GF-D8 (cell line): ENCODE measurements at places on chromosomes 6 and 20.

DNA sequence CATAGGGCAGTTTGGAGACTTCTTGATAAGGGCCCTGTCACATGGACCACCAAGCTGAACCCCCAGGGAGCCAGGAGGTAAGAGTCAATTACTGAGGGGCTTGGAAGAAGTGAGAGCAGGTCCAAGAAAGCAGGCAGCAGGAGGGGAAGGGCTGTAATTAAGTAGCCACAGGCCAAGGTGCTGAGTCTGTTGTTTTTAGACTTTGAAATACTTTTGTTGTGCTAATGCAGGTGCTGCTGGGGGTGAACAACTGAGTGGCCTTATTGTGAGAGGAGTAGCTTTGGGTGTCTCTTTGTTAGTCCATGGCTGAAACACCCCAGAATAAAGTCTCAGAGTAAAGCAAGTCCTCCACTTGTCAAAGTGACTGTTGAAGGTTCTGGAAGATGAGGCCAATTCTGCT is 267.0 kb upstream of the SUPT3H start:
- no peak for DNase-seq

- DNase-seq: no peak
Observed at GRCh38 chr6:63058601-63059000, 152.7 kb upstream of the FKBP1C start.

DNA sequence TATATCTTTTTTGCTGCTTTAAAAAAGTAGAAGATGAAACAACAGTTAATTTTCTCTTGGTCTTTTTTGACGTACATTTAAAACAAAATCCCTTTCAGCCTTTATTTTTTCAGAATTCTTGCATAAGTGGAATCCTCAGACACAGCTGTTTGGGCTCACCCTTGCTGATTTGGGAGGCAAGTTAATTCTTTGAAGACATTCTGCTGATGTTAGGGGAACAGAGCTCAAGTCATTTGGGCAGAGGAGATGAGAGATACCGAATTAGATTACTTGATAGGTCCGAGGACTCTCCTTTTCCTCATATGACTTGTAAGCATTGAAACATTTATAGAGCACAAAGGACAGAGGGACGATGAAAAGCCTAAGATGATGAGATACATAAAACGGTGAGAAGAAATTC is 567.9 kb upstream of the CITED2 start:
- no peak for DNase-seq

DNA sequence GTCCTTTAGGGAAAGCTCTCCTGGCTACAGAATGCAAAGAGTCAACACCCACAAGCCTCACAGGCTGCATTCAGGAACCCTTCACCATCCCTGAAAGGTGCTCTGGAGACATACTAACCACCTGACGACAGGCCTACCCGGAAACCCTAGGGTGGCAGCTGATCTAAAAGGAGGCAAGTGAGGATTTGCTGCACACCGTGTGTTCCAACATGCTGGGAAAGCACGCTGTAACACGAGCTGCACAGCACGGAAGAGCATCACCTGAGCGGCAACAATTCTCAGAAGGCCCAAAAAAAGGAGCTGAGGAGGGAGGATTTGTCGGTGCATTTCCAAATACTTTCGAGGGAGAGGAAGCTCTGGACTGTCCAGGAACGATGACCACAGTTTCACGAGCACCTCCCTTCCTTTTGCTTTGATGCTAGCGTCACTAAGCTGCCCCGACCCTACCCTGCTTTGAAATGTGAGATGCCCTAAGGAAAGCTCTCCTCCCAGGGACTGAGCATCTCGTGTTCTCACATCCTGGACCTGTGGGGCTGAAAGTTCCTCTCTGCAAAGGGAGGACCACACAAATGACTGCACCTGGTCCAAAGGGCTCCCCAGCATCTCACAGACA is 87.0 kb downstream of the PPP1R3G start:
- DNase-seq: no peak

DNA sequence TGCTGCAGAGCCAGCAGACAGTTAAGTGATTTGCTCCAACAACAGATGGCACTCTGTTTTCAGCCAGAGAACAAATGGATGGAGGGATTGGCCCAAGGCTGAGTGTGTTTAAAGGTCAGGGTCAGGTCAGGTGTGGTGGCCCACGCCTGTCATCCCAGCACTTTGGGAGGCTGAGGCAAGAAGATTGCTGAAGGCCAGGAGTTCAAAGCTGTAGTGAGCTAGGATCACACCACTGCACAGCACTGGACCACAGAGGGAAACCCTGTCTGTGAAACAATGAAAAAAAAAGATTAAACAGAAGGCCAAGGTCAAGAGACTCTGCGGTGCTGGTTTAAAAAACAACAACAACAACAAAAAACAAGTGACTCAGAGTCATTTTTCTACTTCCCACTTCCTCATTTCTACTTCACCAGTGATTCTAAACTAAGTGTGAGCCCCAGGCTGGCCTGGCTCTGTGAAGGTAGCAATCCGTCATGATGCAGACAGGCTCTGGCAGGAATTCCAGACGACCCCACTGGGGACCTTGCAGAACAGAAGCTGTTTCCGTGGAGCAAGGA is 42.5 kb upstream of the ARMC2 start:
- no peak for DNase-seq

DNA sequence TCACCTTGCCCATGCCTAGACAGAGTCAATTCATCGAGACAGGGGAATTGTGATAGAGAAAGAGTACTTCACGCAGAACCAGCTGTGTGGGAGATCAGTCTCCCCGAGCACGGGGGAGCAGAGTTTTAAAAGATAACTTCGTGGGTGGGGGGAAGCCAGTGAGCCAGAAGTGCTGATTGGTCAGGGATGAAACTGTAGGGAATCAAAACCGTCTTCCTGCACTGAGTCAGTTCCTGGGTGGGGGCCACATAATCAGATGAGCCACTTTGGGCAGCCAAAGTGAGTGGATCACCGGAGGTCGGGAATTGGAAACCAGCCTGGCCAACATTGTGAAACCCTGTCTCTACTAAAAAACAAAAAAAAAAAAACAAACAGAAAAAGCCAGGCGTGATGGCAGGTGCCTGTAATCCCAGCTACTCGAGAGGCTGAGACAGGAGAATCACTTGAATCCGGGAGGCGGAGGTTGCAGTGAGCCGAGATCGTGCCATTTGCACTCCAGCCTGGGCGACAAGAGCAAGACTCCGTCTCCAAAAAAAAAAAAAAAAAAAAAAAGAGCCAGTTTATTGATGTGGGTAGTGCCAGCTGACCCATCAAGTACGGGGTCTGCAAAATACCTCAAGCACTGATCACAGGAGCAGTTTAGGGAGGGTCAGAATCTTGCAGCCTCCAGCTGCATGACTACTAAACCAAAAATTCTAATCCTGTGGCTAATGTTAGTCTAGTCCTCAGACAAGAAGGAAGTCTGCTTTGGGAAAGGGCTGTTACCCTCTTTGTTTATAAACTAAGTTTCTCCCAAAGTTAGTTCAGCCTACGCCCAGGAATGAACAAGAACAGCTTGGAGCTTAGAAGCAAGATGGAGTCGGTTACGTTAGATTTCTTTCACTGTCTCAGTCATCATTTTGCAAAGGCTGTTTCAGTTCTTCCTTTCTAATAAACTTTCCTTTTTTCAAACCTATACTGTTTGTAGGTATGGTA is 3.9 kb upstream of the TRIM39 start:
- no peak for DNase-seq

GRCh38 chr6:139485742-139486475 is 111.5 kb upstream of the CITED2 start:
- DNase-seq: no peak

- no peak for DNase-seq
Observed at GRCh38 chr6:148840256-148840655, 93.4 kb downstream of the UST start.

DNA sequence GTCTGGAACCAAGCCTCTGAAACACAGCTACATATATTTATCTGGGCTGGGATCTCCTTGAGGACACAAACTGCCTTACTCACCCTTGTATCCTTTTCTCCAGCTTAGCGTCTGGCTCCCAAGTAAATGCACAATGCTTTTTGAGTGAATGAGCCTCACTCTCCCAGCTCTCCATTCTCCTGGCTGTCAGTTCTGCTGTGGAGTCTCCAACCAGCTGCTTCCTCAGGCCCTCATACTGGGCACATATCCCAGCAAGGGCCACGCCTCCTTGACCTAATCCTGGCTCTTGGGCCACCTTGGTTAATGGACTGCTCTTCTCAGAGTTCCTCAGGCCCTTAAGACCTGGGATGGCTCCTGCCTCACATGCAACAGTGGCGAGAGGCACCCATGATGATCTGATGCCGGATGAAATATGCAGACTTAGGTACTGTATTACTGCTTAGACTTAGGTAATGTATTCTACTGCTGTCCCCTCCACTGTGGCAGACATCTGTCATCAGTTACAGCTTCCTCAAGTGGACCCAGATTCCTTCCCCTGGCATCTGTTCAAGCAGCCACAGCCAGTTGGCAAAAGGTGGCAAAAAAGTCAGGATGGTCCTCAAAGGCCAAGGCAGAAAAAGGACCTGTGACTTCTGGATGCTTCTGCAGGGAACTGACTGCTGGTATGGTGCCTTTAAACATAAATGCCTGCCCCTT is 16.5 kb downstream of the SNHG17 start:
- no peak for DNase-seq

DNA sequence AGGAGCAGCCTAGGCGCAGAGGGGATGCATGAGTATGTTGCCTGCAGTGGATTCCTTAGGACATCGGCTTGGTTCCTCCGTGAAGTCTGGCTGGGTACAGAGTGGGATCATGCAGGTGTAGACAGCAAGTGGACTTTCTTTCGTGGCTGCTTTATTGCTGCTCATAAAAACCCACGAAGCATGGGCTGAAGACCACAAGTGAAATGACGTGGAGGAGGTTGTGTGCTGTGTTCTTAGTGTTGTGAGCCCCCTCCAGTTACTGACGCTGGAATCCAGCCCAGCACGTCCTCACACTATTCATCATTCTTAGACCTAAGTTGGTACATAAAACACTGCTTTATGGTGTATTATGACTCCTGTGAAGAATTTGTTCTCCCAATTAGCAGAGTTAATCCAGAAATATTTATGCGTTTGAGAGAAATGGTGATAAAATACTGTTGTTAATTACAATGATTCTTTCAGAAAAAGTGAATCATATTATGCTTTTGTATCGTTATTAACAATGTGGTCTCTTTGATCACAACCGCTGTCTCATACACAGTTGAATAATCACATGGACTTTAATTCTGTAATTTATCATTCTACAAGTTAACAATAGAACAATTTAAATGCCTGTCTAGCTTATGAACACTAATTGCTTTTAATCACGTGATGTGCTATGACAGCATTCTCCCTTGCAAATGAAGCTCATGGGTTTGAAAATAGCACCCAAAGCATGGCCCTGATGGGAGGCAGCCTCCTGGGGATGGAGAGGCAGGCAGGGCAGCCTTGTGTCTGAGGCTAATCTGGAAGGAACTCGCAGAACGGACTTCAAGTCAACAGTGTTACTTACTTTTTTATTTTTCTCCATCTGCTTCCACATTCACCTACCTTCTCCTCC is 233.9 kb upstream of the SYNDIG1 start:
- DNase-seq: no peak

DNA sequence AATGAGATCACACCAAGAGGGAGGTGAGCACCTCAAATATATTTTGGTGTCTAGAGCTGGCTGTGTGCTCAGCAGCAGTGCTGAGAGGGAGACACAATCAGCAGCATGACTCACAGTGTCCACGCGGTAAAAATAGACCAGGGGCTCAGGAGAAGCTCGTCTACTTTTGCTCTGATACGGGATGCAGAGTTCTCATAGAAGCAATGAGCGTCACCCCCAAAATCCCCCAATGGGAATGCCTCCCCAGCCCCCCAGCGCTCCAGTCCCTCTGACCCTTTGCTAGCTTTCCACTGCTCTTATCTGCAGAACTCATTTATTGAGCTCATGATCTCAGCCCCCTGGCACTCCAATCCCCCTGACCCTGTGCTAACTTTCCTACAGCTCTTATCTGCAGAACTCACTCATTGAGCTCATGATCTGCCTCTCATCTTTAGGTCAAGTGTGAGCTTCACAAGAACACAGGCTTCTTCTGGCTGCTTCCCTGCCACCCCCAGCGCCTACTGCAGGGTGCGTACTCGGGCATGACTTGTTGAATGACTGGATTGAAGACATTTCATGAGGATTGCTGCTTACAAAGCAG is 34.0 kb downstream of the SYNDIG1 start:
- DNase-seq: no peak
